Psoas muscle (tissue), 8 donors: ENCODE measurements at places on chromosomes 2 and 18. TPM values are rescaled to one million over a fixed set of nuclear protein-coding genes. Genes with fewer than 3 reads are reported as not detected.

DNA sequence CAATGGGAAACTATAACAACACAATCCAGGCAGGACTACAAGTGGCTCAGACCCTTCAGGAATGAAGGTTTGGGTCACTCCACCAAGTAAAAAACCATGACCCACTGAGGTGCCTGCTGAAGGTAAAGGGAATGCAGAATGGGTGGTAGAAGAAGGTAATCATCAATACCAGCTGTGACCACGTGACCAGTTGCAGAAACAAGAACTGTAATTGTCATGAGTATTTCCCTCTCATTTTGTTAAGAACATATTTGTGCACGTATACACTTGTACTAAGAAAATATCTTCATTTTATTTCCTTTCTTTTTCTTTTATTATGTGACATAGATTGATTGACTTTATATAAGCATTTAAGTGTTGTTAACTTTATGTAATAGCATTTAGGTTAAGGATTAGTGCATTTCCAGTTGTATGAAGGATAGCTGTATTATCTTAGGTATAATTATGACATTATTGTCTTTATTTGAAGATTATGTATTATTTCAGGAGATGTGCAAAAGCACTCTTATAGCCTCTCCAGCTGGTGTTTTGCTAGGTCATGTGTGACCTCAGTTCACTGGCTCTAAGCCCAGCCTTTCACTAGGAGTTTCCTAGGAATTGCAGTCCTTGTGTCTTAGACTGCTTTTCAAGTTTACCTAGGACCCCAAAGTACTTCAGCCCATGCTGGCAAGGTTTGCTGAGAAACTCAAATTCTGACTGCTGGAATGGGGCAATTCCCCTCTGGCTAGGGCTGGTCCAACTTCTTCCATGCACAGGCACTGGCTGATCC is 125.7 kb upstream of the DPP10 start:
- no peak for DNase-seq

- no peak for DNase-seq
Measured at GRCh38 chr18:62953663-62954062, 238.3 kb downstream of the PHLPP1 start.

DNA sequence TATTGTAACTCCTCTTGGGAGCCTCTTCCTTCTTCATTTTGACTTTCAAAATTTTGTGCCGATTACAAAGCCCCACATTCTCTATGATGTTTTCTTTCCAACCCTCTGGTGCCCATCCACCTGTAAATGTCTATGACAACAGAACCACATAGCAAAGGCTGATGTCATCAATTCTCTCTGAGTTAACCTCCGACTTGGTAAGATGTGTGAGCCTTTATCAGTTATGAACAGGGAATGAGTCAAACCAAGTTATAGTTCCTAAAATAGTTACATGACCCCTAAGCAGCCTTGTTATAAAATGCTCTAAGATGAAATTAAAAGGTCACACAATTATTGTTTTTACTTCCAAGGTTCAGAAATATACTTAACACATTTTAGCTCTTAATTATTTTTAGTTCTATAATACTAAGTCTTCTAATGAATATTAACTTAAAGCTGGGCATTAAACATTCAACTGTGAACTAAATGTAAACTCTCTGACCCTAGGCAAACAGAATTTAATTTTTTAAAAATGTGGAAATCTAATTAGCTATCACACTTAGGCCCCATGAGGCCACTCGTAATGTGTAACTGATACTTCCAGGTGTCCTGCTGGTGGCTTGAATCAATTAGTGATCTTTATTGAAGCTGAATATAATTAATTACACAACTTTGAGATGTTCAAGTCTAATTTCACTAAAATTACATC is 102.3 kb upstream of the CYRIA start:
- DNase-seq, result no peak

DNA sequence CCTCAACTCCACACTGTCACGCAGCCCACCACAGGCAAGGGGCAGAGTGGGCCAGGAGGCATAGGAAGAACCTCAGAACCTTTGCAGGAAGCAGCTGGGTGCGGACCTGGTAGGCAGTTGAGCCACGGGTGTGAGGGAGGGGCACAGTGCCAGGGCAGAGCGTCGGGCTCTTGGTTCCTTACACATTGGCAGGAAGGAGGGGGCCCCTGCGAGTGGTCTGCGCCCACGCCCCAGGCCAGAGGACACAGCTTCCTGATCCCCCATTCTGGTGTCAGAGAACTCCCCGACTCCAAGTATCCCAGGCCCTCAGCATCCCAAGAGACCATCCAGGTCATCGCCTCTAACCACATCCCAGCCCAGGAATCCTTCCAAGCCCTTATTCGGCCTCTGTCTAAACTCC is 61.5 kb downstream of the TNS1 start:
- DNase-seq, result peak; percentile 28

DNA sequence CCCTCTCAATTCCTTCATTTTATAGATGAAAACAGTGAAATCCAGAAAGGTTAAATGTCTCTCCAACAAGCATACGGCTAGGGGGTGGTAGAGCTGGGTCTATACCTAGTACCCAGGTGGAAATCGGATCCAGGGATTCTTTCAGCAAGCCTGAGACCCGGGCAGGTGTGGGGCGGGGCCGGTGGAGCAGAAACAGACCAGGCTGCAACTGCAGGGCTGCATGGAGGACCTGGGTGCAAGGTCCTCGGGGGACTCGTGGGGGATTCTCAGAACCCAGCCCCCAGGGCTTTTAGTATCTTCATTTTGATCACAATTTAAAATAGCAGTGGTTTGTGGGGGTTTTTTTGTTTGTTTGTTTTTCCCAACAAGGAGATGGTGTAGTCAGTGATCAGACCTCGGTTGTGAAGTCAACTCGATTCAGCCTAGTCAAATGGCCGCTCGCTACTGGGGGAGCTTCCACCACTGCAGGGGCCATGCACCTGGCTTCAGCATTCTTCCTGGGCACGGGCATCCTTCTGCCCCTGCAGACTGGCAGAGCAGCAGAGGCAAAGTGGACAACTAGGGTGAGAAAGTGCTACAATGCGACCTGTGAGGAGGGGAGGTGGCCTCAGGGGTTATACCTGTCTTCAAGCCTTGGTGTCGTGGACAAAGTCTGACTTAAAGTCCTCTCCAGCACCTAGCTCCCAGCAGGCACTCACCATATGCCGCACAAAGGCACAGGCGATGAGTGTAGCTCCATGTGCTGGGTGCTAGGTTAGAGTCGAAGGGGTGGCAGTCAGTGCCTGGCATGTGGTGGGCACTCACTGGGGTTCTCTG is 46.3 kb downstream of the GORASP2 start:
- no peak for DNase-seq

GRCh38 chr2:25996844-25997243 is 14.5 kb upstream of the KIF3C start:
- no peak for DNase-seq

The ICOS gene
- total RNA-seq, result not detected

The CYS1 gene
- 0.14 TPM for total RNA-seq

The GALR1 gene
- total RNA-seq, result not detected

The NEURL3 gene
- total RNA-seq, result not detected

The CHRNA1 gene
- total RNA-seq, result 51.0 TPM

The TOGARAM2 gene
- total RNA-seq, result 16.4 TPM
